ENCODE measurements at places on chromosomes 2 and 18. TPM values are rescaled to one million over a fixed set of nuclear protein-coding genes. Genes with fewer than 3 reads are reported as not detected.

Gene XRCC5
- total RNA-seq, result 166 TPM

Gene SAG
- not detected for total RNA-seq

Gene EFHD1
- total RNA-seq, result 2.7 TPM

Gene CDH20
- total RNA-seq, result 2.8 TPM

Gene COL3A1
- total RNA-seq, result 14,030 TPM

Gene DPP10
- total RNA-seq, result 1.1 TPM

Gene NCKAP5
- total RNA-seq, result 33.3 TPM

Gene HOXD1
- 0.30 TPM for total RNA-seq

Gene TUBB8B
- not detected for total RNA-seq

Gene UGT1A5
- not detected for total RNA-seq

Gene FRZB
- total RNA-seq, result 8.1 TPM

Gene TGFBRAP1
- total RNA-seq, result 10.2 TPM

Gene GCKR
- total RNA-seq, result 0.49 TPM

Gene MCM6
- 19.5 TPM for total RNA-seq
